ENCODE measurements at places on chromosomes 1 and 21.

GRCh38 chr1:110752941-110753725, 78.4 kb upstream of the KCNA3 start:
- DNase-seq, result no peak

DNA sequence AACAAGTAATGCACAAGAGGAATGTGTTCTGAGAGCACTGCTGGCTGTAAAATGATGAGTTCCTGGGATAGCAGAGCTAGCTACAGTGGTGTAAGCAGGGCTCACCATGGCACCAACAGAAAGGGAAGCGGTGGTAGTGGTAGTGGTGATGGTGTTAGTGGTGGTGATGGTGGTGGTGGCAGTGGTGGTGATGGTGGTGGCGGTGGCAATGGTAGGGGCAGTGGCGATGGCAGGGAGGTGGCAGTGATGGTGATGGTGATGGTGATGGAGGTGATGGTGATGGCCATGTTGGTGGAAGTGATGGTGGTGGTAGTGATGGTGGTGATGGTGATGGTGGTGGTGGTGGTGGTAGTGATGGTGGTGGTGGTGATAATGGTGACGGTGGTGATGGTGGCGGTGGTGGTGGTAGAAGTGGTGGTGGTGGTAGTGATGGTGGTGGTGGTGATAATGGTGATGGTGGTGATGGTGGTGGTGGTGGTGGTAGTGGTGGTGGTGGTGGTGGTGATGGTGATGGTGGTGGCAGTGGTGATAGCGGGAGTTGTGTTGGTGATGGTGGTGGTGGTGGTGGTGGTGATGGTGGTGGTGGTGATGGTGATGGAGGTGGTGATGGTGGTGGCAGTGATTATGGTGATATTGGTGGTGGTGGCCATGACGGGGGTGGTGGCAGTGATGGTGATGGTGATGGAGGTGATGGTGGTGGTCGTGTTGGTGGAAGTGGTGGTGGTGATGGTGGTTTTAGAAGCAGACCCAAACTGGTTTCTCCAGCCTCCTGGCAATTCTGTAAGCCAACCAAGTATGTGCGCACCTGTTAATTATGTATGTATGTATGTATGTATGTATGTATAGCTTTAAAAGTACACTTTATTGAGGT, 254.1 kb downstream of the TRABD2B start:
- DNase-seq, result no peak

- DNase-seq, result no peak
Measured at GRCh38 chr1:55870106-55870505, 654.9 kb upstream of the USP24 start.

DNA sequence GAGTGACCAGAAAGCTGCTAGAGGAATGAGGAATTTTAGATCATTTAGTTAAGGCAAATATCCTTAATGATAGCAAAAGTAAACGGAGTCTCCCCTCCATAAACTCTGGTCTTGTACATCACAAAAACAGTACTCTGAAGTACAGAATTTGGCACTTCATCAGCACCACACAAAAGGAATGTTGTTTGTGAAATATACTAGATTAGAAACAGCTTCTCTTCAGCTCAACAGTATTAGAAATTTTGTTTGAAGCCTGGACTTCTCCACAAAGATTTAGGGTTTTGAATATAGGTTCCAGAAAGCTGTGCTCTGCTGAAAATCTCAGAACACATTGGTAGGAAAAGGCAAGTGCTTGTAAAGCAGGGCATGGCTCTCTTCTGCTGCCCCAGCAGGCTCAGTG, 135.1 kb upstream of the PTGFR start:
- DNase-seq, result no peak

DNA sequence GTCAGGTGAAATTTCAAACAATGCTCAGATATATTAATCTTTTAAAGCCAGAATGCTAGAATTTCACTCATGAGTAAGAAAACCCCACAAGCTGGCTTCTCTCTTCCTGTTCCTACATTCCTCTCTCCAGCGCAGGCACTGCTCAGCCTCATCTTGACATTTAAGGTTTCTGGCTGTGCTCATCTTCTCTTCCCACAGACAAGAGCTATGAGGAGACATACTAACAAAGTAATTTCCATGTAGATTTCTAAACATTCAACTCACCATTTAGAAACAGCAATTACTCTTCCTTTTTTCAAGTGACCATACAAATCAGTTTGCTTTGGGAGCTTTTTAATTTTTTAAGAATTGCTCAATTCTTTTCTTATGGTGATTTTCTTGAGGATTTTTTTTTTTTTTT, 7.8 kb upstream of the LRRC8D start:
- DNase-seq, result no peak

DNA sequence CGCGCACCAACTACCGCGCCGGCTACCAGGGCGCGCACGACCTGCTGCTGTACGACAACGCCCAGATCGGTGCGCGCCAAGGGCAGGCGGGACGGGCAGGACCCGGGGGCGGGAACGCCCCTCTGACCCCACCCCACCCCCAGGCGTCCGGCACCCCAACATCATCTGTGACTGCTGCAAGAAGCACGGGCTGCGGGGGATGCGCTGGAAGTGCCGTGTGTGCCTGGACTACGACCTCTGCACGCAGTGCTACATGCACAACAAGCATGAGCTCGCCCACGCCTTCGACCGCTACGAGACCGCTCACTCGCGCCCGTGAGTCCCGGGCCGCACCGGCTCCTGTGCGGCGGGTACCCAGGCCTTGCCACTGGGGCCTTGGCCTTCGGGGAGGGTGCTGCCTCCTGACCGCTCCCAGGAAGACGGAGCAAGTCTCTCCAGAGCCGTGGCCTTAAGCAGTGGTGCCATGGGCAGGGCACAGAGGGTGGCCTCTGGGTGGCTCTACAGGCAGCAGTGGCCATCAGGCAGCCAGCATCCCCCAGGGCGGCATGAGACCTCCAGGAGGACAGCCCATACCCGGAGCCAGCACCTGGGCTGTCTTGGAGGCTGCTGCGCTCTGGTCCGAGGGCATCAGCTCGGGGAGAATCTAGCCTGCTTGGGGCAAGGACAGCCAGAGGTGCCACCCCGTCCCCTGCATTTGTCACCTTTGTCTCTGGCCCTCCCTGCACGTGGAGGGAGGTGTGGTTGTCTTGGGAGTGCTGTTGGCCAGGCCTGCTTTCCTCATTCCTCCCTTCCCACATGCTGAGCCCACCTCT, 8.1 kb upstream of the MMP23B start:
- no peak for DNase-seq

- DNase-seq, result no peak
Measured at GRCh38 chr1:59361766-59362165, 64.9 kb downstream of the FGGY start.

- no peak for DNase-seq
Measured at GRCh38 chr21:34595457-34595856, 19.5 kb downstream of the RCAN1 start.

GRCh38 chr1:231634323-231635013, 7.9 kb downstream of the DISC1 start:
- no peak for DNase-seq

DNA sequence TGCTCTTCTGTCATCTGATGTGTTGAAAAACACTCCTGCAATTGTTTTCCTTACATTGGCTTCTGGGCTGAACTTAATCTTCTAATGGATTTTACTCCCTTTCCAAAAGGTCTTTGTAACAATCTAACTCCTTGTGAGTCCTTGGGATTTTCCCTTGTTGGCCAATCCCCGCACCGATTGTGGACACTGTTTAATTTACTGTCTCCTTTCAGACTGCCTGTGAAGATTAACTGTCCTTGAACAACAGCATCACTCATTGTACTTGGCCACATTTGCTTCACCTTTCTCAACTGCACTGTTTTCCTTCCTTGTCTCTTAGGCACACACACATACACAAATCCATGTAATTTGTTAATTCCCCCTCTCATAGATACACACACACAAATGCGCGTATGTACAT, 120.4 kb downstream of the SPATA46 start:
- DNase-seq, result no peak

- DNase-seq, result no peak
Measured at GRCh38 chr21:41070284-41070683, 97.7 kb upstream of the BACE2 start.

- peak; percentile 70 for DNase-seq
Measured at GRCh38 chr1:182781841-182782586, 7.6 kb upstream of the NPL start.

GRCh38 chr1:230977761-230978490, 735 bp downstream of the TTC13 start:
- DNase-seq, result no peak

GRCh38 chr1:157158967-157159366, 20.8 kb upstream of the ETV3 start:
- no peak for DNase-seq

DNA sequence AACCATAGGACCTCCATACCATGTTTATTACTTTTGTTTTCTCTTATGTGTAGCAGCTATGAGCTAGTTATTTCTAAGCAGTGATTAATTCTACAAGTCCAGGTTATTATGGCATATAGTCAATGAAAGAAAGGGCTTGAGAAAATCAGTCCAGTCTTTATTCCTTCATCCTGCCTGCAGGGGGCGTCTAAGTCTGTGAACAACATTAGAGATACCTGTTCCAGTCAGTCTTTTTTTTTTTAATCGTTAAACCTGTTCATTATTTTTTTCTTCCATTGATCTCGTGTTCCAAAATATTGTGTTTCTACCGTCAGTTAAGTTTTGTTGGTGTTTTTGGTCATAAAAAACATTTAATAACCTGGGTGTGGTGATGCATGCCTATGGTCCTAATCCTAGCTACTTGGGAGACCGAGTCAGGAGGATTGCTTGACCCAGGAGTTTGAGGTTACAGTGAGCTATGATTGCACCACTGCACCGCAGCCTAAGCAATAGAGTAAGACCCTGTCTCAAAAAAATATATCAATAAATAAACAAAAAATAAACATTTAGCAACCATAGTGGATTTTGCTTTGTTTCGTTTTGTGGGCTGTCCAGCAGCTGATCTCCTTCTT, 29.4 kb upstream of the CD2 start:
- no peak for DNase-seq

- no peak for DNase-seq
Measured at GRCh38 chr1:235910357-235911299, 43.9 kb upstream of the LYST start.

- no peak for DNase-seq
Measured at GRCh38 chr1:40120128-40120527, 23.1 kb upstream of the PPT1 start.

DNA sequence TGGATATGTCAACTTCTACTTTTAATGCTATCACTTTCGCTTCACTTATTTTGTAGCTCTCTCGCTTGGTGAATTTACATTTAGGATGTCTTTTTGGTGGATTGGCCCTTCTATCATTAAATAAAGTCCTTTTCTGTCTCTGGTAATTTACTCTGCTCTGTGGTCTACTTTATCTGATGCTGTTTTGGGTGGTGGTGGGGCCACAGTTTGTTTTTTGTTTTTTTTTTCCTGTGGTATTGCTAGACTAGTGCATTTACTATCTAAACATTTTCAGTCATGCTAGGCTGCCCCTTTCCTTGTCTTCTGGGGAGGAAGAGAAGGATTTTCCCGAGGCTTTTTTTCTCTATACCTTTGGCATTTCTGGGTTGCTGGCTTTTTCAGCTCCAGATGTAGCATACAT, 18.1 kb upstream of the FCRLA start:
- no peak for DNase-seq

- DNase-seq, result no peak
Measured at GRCh38 chr1:48560577-48560976, 88.6 kb upstream of the SPATA6 start.

DNA sequence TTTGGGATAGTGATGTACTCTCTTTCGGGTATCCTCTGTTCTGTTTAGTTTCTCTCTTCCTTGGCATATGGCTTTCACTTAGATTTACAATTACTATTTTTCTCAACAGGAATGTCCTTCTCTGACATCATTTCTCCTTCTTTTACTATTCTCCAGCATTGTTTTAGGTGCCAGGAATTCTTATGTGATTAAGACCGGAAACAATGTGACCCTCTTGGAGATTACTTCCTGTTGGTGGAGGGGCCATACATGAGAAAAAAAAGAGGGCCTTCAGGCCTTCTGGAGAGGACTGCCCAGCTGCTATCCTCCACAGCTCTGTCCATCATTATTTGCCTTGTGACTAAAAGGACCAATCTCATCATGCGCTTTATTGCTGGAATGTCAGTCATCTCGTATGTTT, 50.4 kb upstream of the ADAMTS5 start:
- DNase-seq, result no peak

DNA sequence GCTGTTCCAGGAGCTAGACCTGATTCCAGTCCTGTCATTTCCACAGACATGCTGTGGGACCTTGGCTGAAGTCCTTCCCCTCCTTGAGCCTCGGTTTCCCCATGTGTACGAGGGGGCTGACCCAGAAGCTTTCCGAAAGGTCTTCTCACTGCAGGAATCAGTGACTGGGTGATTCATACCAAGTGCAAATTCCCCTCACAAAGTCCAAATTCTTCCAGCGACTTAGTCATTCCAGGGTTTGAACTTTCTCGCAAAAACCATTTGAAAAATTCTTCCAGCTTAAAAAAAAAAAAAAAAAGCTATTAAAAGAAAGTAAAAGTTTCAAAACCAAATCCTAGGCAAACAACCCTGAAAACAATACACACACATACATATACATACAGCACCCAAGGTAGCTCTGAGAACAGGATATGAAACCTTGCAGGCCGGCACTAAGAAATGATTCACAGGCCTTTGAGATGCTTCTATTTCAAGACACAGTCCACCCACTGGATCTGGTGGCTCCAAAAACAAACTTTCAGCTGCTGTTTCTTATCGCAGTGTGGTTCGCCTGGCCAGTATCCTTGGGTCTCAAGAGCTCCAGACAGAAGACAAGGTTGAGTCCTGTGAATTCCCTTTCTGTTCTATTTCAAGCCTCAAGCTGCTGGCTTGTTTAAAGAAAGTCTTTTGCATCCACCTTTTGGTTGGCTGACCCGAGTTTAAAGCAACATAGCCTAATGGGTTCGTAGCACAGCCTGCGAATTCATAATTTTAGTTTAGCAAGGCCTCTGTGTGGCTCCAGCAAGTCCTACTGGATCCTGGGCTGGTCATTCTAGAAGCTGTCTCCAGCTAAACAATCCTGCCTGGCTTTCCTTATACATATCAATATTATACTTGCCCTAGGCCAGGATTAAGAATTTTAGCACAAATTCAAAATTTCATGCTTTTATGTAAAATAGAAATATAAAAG, 18.0 kb upstream of the ID3 start:
- DNase-seq, result no peak

DNA sequence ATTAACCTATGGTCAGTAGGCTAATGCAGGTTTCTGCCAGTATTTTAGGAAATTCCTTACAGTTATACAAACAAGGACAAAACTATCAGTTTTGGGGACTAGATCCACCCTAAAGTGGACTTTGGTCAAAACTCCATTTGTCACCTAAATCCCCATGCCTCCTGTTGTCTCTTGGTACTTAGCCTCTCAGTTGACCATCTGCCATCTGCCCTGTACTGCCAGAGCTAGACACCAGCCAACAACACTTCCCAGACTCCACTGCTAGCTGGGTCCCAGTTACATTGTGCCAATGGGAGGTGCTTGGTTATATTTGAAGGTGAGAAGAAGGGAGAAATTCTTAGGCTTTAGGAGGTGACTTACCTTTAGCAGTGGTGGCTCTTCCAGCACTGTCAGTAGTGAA, 17.0 kb upstream of the BSDC1 start:
- no peak for DNase-seq

- DNase-seq, result no peak
Measured at GRCh38 chr1:154755858-154756730, 114.0 kb downstream of the KCNN3 start.

Measured in amygdala (tissue), 56 donors.